ENCODE measurements at places on chromosomes 6 and 20.

GRCh38 chr20:20192366-20192765 lies 140.0 kb downstream of the CFAP61 start:
- no peak for DNase-seq

DNA sequence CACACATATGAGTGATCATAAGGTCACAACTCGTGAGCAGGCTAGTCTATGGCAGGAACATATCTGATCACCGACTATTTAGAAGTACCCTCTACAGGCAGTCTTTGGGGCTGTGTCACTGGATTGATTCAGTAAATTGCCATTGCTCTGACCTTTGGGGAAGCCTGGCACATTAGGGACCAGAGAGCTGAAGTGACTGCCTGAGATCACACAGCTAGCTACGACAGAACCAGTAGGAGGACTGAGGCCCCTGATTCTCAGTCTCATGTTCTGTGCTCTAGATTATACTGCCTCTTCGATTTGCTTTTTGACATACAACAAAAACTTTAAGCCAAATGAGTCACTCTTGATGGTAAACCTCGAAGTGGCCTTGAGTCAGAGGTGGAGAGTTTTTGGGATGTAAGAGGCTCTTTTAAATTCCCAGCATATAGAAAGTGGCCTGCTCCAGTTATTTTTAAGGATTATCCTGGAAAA lies 247.5 kb upstream of the SUPT3H start:
- DNase-seq, result no peak

DNA sequence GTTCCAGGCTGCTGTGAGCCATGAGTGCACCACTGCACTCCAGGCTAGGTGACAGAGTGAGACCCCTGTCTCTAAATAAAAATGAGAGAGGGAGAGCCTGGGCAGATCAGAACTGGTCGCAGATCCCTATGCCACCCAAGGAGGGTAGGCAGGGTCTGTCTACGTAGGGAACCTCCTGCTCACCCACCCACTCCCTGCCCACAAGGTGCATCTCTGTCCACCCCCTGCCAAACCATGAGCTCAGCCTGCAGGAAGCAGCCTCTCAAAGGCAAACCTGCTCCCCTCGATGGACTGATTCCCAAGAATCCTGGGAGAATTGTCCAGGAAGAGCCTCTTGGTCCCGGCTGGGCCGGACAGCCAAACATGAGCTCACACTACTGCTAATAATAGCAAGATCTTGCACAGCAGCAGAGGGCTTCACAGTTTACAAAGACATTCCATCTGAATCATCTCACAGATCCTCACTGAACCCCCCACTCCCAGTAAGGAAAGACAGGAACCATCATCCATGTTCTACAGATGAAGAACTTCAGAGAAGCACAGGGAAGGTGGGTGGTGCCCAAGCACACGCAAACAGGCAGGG lies 27.8 kb upstream of the TLDC2 start:
- DNase-seq, result no peak

GRCh38 chr20:6814945-6815344 lies 47.5 kb downstream of the BMP2 start:
- no peak for DNase-seq

DNA sequence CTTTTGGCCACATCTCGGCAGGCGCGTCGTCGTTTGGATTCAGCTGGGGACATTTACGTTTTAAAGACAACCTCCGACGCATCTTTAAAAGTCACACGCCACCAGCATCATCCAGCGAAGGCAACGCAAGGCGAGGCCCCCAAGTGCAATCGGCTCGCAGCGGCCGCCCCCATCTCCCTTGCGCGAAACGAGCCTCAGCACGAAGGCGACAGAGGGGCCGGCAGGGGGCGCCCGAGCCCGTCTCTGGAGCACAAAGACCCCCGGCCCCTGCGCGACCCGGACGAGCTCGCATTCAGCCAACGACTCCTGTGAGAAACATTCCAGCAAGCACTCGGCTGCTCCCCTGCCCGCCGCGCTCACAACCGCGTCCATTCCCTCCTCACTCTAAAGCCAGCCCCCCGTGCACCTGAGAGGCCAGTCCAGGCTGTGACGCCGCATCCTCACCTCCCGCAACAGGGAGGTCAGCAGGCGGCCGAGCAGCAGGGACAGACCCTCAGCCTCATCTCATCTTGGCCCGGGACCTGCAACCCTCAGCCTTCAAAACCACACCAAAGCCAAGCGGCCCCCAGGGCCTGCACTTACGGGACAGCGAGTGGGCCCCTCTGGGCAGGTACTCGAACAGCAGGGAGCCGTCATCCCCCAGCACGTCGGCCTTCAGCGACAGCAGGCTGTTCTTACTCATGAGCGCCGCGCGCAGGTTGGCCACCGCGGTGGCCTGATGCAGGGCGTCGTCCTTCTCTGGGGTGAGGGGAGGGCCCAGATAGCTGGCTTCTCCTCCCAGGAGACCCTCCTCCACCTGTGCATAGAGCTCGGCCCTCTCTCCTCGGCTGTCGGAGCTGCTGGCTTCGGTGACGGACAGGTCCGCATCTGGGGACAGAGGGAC lies 35.8 kb downstream of the SLC2A4RG start:
- DNase-seq, result no peak

- no peak for DNase-seq
These were observed 246.1 kb downstream of the RIMS1 start for GRCh38 chr6:72132427-72132826.

- DNase-seq, result no peak
These were observed 517.0 kb downstream of the LMBRD1 start for GRCh38 chr6:69279805-69280204.

DNA sequence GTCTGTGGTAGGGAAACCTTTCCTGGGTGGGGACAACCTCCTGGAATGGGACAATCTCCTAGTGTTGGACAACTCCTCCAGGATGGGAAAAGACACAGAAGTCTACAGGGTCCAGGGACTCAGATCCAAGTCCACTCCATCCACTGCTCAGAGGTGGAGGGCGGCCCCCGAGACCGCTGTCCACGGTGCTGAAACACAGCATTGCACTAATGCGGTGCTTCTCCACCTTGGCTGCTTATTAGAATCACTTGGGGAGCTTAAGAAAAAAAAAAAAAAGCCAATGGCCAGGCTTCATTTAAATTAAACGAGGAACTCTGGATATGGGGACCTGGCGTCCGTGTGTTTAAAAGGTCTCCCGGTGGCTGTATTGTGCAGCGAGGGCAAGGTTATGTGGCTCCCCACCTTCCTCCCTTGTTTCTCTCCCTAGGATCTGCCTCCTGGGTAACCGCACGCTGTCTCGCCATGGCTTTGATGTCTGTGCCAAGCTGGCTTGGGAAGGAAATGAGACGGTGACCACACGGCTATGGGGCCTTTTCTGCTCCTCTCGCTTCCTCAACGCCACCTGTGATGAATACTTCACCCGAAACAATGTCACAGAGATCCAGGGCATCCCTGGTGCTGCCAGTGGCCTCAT lies 12.0 kb downstream of the SLC12A5 start:
- peak; percentile 21 for DNase-seq

GRCh38 chr20:62953839-62954703 lies 1.6 kb downstream of the SLC17A9 start:
- peak; percentile 54 for DNase-seq

- DNase-seq, result no peak
These were observed 22.9 kb downstream of the CNBD2 start for GRCh38 chr20:35991142-35991771.

DNA sequence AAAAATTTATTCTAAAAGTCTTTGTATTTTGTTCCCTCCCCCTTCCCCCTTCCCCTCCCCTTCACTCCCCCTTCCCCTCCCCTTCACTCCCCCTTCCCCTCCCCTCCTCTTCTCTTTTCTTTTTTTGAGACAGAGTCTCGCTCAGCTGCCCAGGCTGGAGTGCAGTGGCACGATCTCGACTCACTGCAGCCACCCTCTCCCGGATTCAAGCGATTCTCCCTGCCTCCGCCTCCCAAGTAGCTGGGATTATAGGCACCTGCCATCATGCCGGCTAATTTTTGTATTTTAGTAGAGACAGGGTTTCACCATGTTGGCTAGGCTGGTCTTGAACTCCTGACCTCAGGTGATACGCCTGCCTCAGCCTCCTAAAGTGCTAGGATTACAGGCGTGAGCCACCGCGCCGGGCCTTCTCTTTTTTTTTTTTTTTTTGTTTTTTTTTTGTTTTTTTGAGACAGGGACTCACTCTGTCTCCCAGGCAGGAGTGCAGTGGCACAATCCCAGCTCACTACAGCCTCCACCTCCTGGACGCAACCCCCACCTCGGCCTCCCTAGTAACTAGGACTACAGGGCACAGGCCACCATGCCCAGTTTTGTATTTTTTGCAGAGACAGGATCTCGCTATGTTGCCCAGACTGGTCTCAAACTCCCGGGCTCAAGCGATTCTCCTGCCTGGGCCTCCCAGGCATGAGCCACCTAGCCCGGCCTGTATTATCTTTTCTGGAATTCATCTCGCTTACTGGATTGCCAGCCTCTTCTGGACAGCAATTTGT lies 1.1 kb upstream of the AFG1L start:
- no peak for DNase-seq
